ENCODE measurements at places on chromosomes 4 and X.

DNA sequence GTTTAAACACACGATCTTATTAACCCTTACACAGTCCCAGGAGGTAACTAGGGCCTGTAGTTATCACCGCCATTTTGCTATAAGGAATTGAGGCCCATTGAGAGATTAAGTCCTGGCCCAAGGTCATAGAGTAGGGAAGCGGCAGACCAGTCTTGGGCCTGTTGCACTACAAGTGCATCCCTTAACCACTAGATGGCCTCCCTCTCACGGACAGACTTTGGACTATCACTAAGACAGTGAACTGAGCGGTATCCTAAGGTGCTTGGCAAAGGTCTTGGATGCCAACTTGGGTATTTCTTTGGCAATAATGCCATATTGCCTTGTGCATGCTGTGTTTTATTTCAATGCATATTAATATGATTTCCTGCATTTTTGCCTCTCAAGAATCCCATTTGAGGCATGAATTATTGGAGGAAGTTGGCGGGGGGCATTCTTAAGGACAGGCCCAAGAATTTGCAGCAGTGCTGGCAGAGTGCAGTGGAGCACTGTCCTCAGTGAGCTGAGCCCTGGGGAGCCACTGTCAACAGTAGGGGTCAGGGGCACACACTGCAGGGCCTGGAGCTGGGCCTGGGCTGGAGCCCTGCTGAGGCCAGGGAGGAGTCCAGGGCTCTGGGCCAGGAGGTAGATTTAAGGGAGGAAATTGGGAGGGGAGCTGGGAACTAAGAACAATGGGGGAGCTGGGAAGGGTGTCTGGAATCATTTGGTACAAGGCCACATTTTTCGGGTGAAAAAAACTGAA is 147.4 kb downstream of the SMIM20 start:
- no peak for DNase-seq

- DNase-seq = no peak
Measured at GRCh38 chrX:38985375-38985774, 184.1 kb downstream of the MID1IP1 start.

DNA sequence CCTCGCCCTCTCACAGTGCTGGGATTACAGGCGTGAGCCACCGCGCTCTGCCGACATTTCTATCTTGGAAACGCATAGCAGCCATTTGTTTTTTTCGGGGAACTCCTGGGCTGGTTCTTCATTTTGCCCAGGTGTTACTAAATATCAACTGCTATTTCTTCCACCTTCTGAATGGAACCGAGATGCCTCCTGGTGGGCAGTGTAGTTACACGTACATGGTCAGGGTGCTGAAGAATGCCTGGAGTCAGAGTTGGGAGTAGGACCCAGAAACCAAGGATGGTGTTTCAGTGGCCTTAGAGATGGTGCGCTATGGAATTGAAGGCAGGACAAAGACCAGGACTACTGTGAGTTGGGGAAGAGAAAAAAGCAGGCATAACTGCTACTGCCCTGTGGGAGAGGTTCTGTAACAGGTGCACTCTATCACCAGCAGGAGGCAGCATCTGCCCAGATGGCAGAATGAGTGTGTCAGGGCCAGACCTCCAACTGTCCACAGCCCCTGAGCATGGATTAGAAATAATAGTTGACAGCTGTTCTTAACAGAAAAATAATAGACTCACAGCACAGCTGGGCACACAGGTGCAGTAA is 81.7 kb downstream of the ZC4H2 start:
- no peak for DNase-seq

- no peak for DNase-seq
Measured at GRCh38 chr4:128913228-128913627, 103.7 kb downstream of the JADE1 start.

DNA sequence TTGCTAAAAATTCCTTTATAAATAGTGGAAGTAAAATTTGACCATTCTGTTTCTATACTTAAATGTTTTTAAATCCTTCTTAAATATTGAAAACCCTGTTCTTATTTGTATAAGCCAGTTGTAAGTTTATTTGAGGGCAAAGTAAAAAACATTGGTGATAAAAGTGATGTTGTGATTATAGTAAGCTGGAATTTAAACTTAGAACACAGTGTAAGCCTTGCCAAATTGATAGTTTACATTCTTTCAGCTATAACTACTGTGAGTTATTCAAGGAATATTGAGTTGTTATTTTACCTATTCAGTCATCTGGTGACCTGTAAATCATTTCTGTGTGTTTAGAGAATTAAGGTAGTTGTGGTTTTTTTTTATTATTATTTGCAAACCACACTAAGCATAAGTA is 9.6 kb downstream of the YY2 start:
- no peak for DNase-seq

- no peak for DNase-seq
Measured at GRCh38 chr4:98430708-98431403, 169.7 kb downstream of the RAP1GDS1 start.

- DNase-seq = no peak
Measured at GRCh38 chr4:11976726-11977263, 548.1 kb upstream of the HS3ST1 start.

GRCh38 chrX:150697641-150698040 is 4.4 kb downstream of the MTMR1 start:
- DNase-seq = no peak

GRCh38 chr4:8880851-8881250 is 9.2 kb upstream of the HMX1 start:
- no peak for DNase-seq

DNA sequence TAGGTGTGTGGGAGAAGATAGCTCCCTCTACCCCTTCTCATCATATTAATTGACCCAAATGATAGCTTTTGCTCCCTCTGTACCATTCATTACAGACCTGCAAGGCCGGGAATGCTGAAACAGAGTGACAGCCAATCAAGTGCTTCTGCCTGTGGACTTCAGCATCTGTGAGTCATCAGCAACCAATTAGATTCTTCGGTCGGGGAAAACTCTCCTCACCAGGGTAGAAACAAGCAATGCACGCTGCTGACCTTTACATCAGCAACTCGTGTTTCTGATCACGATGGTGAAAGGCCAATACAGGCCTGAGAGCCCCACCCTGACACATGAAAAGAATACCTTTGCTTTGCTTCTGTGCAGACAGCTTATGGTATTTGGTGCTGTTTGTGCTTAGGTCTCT is 347.2 kb upstream of the DDX53 start:
- peak; percentile 31 for DNase-seq

DNA sequence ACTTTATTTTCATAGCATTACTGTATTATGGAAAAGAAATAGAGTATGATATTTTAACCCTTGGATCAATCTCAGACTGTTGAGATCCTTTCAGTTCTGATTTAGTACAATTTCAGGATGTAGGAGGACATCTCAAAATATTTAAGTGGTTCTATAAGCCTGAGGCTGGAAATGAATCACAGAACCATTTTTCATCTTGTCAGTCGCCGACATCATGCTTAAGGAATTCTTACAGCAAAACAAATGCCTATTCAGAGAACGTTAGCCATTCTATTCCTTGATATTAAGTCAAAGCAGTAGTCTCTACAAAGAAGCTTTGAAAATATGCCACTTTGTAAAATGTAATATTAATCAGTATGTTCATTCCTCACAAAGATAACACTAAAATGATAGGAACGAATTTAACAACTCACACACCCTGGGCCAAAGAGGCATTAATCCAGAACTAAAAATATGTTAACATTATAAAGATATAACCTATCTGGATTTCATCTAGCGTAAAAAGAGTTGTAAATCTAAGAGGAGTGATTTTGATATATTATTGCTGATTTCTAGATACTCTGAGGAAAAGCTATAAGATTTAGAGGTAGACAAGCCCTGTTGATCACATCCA is 152.0 kb downstream of the GASK1B start:
- no peak for DNase-seq

Data from retina (tissue), 1 donor.